Stomach (tissue), 19 donors: ENCODE measurements at places on chromosomes 2 and 18. TPM values are rescaled to one million over a fixed set of nuclear protein-coding genes. Genes with fewer than 3 reads are reported as not detected.

STK11IP gene
- 23.8 TPM for polyA plus RNA-seq

CCDC85A gene
- 0.10 TPM for polyA plus RNA-seq

CD226 gene
- polyA plus RNA-seq: 0.23 TPM

ADRA2B gene
- 0.19 TPM for polyA plus RNA-seq

COL6A3 gene
- 23.3 TPM for polyA plus RNA-seq
